ENCODE measurements at places on chromosomes 12 and 14.

GRCh38 chr14:69317102-69317755 lies 57.3 kb downstream of the GALNT16 start:
- peak; percentile 100 for DNase-seq

- DNase-seq = no peak
Measured at GRCh38 chr14:90740081-90740480, 76.1 kb downstream of the TTC7B start.

- no peak for DNase-seq
Measured at GRCh38 chr12:122544537-122544936, 17.5 kb downstream of the KNTC1 start.

GRCh38 chr14:77622366-77622961 lies 6.0 kb upstream of the SPTLC2 start:
- DNase-seq = no peak

DNA sequence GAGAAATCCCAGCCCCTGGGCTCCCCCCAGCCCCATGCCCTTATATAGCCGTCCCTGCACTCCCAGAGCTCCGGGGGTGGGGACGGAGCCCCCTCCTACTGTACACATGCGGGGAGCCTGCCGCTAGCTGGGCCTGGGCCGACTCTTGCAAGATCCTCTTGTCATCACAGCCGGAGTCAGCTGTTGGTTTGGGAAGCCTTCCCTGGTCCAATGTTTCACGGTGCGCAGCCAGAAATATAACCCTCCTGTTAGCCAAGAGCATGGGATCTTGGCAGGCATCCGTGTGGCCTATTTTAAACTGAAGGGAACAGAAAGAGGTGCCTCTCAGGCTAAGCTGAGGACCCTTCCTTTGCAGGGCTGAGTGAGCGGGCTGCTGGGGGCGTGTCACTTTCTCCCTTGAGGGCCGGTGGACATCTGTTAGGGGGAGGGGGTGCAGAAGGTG lies 175.3 kb downstream of the TSPAN9 start:
- DNase-seq = peak; percentile 69

DNA sequence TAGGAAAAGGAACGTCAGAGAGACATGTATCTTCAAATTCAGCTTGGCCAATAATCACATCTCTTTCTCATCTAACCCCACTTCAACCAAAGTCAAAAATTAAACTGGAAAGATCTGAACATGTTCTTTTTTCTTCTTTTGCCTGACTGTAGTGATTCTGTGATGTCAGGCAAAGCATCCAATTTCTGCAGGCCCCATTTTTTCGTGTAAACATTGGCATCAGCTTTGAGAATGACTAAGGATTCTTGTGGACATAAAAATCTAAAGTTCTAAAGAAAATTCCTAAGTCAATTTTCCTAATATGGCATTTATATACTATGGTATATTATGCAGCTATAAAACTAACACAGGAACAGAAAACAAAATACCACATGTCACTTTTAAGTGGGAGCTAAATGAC lies 89.1 kb downstream of the STXBP6 start:
- DNase-seq = peak; percentile 50

- DNase-seq = no peak
Measured at GRCh38 chr12:106760184-106760531, 14.3 kb upstream of the RIC8B start.

DNA sequence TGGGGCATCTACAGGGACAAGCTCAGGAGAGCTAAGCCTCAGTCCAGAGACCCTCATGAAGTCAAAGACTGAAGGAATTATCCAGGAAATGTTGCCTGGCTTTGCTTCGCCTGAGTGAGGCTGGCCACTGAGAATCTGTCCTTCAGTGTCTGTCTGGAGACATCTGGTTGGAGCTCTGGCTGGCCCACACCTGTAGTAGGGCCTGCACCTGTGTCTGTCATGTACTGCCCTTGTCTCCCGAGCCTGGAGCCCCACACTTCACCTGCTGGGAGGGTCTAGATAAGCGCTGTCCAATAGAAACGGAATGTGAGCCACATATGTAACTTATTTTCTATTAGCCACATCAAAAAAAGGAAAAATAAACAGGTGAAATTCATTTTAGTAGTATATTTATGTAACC lies 9.9 kb upstream of the HDAC7 start:
- DNase-seq = no peak

DNA sequence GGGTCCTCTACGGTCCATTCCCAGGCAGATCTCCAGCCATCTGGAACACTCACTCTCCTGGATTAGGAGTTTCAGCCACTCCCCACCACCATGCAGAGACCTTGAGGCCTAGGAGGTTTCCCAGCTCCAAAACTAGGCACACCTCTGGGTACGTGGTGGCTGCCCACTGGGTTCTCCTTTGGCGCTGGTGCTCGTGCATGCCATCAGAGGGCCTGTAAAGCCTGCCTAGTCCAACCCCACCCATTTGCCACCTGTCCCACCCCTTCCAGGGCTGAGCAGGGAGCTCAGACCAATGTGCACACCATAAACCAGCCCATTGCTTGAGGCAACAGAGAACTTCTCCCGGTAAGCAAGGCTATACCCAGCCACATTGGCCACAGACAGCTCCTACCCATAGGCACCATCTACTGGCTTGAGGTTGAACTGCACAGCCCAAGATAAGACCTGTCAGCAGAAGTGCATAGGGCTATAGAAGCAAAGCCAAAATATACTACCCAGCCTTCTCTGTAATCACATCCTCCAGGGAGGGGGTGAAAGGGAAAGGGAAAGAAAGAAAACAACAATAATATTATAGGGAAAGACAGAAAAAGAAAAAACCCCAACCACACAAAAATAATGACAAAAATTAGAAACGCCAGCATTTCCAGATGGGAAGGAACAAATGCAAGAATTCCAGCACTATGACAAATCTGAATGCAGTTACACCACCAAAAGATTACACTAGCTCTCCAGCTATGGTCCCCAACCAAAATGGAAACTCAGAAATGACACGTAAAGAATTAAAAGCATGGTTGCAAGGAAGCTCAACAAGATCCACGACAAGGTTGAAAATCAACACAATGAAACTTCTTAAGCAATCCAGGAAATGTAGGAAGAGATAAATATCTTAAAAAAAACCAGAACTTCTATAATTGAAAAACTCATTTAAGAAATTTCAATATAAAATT lies 111.9 kb upstream of the CCDC175 start:
- no peak for DNase-seq

DNA sequence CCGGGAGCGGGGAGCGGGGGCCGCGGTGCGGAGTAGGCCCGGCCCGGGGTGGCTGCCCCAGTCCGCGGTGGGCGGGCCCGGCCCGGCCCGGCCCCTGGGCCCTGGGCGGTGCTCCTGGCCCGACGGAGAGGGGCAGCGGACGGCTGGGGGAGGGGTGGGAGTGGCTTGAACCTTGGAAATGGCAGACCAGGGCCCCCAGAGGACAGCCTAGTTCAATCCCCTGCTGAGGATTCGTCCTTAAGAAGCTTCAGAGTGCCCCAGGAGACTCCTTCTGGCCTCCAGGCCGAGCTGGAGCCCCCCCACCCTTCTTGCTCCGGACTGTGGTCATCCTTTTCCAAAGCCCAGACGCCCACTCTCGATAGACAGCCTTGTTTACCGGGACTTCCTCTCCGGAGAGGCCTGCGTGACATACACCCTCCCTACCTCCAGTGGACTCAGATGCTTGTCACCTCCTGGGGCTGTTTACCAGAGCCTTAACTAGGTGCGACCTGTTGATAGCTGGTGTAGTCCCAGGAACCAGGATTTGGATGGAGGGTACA lies 458 bp downstream of the KHNYN start:
- peak; percentile 93 for DNase-seq

GRCh38 chr14:61671082-61671481 lies 24.2 kb upstream of the HIF1A start:
- no peak for DNase-seq

DNA sequence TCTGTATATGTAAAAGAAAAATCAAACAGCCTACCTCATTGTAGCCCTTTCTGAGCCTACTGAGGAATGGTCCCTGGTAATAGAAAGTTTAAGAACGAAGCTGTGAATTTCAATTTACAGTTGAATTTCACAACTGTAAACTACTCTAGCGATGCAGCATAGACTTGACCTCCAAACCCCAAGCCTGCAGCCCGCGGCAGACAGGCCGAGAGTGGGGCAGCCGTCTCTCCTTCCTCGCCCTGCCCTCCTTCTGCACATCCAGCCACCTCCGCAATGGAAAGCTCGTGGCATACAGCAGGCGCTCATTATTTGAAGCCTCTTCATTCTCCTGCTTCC lies 15.3 kb downstream of the RNASE2 start:
- no peak for DNase-seq

GRCh38 chr12:26499979-26500640 lies 304.7 kb downstream of the SSPN start:
- DNase-seq = no peak

DNA sequence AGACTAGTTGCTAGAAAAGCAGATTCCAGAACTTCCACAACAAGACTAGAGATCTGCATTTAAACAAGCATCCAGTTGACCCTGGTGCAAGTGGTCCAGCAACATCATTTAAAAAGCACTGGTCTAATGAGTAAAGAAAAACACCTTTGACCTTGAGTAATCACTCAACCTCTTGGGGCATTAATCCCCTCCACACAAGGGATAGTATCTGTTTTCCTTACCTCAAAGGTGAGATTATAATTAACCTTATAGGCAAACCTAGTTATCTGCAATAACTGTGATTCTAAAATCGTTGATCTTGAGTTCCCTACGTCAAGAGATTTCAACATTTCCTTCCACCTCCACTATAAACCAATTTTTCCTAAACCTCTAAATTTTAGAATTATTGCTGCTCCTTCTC lies 1.1 kb downstream of the KDM5A start:
- no peak for DNase-seq

GRCh38 chr12:104257913-104258472 lies 42.4 kb downstream of the TXNRD1 start:
- no peak for DNase-seq

GRCh38 chr12:15928870-15929571 lies 17.9 kb downstream of the DERA start:
- DNase-seq = no peak

- DNase-seq = no peak
Measured at GRCh38 chr12:132605892-132606291, 4.5 kb downstream of the LRCOL1 start.

GRCh38 chr12:117521867-117522266 lies 160.4 kb upstream of the NOS1 start:
- DNase-seq = no peak

- no peak for DNase-seq
Measured at GRCh38 chr12:66627988-66628317, 50.9 kb downstream of the GRIP1 start.

GRCh38 chr14:86532219-86532618 lies 1002.3 kb downstream of the FLRT2 start:
- no peak for DNase-seq

DNA sequence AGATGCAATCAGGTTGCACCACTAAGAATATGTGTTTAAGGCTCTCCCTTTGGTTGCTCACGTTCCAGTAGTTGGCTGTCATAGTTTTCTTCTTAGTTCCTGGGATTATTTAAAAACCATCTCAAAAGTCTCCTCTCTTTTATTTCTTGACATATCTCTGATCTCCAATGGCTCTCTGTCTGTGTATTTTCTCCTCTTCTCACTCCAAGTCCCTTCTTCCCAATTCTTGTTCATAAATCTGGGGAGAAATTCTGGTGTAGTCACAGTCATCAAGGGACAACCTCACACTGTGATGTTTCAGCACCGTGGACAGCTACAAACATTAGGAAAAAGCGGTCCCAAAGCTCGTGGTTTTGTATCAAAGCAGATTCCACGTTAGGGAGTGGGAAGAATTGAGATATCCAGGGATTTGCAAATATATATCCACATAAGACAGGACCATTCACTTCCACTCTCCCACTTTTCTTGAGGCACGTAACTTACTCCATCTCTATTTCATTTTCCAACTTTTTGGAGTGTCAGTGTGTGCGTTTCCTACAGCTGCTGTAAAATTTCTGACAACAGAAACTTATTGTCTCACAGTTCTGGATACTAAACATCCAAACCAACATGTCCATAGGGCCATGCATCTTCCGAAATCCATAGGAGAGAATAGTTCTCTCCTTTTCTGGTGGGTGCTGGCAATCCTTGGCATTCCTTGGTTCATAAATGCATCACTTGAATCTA lies 80.6 kb upstream of the TMEM233 start:
- DNase-seq = no peak

- no peak for DNase-seq
Measured at GRCh38 chr12:115922952-115923564, 354.4 kb downstream of the MED13L start.

DNA sequence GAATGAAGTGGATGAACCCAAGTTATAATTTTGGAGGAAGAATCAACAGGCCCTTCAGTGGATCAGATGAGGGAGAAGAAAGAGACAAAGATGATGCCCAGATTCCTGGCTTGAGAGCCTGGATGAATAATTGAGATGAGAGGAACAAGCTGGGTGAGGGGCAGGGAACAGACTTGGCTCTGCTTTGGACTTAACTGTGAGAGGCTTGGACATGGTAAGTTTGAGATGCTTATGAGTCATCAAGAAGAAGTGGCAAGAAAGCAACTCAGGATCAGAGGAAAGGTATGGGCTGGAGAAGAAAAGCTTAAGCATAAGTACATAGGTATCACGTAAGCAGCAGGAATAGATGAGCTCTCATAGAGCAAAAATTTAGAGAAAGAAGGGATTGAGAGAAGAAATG lies 55.3 kb downstream of the FIGNL2 start:
- peak; percentile 37 for DNase-seq

DNA sequence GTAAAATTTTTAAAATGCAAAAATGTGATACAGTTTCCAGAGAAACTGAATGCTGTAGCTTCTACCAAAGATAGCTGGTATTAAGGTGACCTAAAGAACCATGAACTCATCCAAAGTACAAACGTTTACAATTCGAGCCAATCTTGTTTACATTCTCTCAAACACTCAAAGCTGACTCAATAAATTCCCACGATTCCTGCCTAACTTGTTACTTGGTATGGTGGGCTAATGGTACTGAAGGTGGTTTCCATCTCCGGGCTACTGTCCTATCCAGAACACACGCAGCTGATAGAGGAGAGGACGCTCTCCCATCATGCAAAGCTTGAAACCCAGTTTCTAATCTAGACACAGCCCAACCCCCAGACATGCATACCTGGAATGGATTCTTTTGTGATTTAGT lies 31.5 kb downstream of the RAD9B start:
- DNase-seq = no peak

DNA sequence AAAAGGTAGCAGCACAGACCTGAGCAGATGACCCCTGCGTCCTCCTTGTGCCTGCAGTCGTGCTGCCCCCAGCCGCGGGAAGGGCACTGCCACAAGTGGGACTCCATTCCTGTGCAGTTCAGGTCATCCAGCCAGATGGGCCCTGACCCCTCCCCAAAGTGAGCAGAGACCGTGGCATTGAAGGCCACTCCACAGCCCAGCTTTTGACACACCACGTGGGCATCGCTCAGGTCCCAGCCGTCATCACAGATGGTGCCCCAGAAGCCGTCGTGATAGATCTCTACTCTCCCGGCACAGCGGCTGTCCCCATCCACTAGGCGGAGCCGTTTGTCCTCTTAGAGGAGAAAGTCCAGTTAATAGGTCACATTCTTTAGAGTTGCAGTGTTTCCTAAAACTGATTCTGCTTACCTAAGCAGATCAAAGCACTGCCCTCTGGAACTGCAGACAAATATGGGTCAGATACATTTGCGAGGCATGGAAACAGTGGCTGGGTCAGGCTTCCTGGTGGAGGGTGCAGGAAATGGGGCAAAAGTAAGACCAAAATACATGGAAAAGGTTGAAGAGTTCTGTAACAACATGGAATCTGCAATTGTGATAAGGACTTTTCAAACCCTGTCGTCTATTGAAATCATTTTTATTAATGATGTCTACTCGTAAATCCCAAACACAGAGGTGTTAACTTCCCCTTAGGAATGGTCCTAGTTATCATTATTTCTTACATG lies 69.4 kb downstream of the CD163L1 start:
- peak; percentile 62 for DNase-seq
